AML-193 (cell line): ENCODE measurements at places on chromosomes 7 and 10.
A peak's percentile ranks its signal among the peaks of the same experiment; 100 is the strongest.

- no peak for DNase-seq
Observed at GRCh38 chr7:155372782-155373358, 75.2 kb downstream of the INSIG1 start.

GRCh38 chr10:133318494-133319127, 9.9 kb downstream of the ZNF511 start:
- DNase-seq: peak; percentile 59

- no peak for DNase-seq
Observed at GRCh38 chr7:92872701-92873100, 36.3 kb upstream of the CDK6 start.

DNA sequence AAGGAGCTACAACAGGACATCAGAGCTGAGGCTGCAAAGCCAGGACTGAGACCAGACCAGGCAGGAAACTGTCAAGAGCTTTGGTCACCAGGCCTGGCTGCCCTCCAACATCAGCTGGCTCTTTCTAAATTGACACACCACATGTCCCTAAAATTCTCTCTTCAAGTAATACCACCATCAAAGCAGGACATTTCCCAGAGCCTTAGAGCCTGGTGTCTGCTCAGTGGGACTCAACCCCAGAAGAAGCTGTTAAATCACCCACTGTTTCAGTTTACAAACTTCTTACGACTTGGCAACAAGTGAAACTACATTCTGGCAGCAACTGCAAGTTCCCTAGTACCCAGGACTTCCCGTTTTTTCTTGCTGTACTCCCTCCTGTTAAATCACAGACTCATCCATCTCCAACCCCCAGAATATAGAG, 3.8 kb upstream of the IL6 start:
- peak; percentile 78 for DNase-seq

DNA sequence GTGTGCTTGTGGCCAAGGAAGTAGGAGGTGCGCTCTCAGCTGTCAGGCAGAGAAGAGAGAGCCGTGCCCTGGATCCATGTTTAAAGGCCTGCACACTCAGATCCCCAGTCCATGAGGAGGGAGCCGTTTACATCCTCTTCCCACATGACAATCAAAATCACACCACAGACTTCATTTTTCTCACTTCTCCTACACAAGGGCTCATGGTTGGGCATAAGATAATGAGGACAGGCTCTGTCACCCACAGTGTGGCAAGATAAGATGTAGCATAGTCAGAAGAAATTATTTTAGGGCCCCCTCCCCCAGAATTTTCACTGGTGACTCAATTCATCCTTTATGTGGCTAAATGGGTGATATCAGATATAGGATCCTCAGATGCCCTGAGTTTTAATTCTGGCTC, 35.9 kb upstream of the INHBA start:
- no peak for DNase-seq

DNA sequence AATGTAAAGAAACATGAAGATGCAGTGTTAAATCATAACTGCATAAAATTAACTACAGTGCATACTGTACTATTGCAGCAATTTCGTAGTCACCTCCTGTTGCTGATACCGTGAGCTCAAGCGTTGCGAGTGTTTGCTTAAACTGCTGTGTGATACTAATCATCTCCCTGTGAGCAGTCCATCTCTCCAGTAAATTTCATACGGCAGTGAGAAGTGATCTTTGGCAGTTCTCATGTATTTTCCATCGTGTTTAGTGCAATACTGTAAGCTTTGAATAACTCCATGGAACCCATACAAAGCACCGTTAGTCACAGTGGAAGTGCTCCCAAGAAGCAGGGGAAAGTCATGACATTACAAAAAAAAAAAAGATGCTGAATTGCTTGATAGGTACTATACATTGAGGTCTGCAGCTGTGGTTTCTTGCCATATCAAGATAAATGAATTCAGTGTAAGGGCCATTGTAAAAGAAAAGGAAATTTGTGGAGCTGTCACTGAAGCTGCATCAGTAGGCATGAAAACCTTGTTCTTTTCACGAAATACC, 360.4 kb downstream of the EXOC4 start:
- no peak for DNase-seq

- no peak for DNase-seq
Observed at GRCh38 chr10:50552771-50553535, 70.8 kb downstream of the SGMS1 start.

- peak; percentile 23 for DNase-seq
Observed at GRCh38 chr10:48507933-48508790, 96.7 kb downstream of the ARHGAP22 start.

DNA sequence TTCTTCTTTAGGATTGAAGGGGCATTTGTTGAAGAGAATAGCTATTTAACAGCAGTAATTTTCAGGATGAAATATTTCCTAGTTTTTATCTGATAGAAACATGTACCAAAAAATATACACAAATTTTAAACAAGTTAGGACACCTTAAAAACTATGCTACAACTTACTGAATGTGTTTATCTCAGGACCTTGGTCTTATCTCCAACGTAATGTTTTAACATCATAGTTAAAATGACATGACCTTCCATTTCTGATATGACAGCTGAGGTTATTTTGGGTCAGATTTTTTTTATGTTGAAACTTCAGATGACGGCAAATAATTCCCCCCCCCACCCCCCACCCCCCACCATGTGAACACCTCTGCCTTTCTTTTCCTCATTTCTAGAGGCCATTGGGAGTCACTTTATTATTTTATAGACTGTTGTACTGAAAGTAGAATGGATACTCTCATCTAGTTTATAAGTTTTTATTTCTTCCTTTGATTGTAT, 8.0 kb downstream of the MRLN start:
- no peak for DNase-seq

DNA sequence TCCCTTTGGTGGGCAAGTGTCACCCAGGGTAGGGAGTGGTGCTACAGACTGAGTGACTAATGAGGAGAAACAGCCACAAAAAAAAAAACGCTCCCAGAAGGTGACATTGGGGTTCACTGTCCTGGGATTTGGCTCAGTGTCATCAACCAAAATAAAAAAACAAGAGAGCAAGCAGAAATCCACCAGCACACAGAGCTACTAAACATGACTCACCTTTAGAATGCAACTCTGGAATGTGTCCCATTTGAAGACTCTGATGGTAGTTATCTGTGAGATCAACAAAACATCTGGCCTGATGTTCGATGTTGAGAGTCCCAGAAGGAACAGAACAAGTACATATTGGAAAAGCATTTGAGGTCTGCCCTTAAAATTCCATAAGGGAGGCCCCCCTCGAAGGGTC, 200.3 kb upstream of the LYZL2 start:
- no peak for DNase-seq

- no peak for DNase-seq
Observed at GRCh38 chr10:1003884-1004670, 15.8 kb downstream of the GTPBP4 start.

GRCh38 chr7:93920496-93921182, 896 bp upstream of the GNG11 start:
- DNase-seq: no peak

GRCh38 chr7:103947026-103947655, 42.3 kb downstream of the RELN start:
- no peak for DNase-seq

DNA sequence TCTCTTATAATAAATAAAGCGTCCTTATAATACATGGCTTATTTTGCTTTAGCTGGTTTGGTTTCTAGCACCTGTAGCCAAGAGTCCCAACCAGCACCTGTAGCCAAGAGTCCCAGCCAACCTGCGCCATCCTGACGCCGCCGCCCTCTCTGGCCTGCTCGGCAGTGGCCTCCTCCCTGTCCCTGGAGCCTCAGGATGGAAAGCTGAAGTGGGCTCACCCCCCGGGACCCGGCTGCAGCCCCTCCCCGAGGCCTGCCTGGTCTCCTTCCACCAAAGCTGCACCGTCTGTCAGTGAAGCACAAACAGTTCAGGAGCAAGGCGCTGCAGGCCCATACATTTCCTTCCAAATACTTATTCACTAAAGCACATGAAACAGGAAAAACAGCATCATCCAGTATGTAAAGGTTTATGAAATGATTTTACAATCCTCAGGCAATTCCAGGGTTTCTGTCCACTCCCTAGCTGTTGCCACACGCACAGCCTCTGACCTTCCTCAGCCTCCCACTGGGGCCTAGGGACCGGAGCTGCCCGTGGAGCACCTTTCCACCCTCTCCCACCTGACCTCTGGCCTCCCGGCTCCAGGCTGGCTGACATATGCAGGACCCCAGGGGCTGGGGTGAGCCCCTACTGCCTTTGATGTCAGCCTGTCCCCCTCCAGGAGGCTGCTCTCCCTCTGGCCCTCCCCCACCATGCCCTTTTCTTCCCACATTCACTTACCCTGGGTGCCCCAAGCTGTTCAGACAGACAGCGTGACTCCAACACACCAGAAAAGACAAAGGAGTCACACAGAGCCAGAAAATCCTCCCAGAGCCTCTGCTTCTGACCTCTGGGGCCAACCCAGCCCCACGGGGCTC, 149.6 kb upstream of the PPP2R2D start:
- DNase-seq: no peak

GRCh38 chr10:114322344-114322743, 82.0 kb downstream of the AFAP1L2 start:
- no peak for DNase-seq

- no peak for DNase-seq
Observed at GRCh38 chr7:1548438-1548831, 7.6 kb downstream of the TMEM184A start.

GRCh38 chr10:47183704-47184041, 116.3 kb upstream of the GDF10 start:
- no peak for DNase-seq

DNA sequence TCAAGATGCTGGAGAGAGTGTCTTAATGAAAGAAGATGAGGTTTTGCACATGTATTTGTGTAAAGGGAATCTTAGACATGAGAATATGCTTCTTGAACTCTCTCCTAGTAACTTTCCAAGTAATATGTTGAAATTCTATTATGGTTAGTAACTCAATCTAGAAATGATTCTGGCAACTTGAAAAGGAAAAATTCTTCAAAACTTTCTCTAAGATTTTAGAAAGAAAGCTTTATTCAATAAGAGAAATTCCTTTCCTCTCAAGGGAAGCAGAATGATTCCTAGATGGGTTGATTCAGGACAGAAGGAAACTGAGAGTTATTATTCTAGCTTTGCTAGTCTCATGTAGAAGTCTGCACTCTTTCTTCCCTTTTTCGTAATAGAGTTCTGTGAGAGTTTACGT, 364.3 kb upstream of the PLXDC2 start:
- no peak for DNase-seq

- DNase-seq: no peak
Observed at GRCh38 chr7:10460474-10460873, 513.2 kb upstream of the PHF14 start.

- peak; percentile 29 for DNase-seq
Observed at GRCh38 chr7:102279537-102280400, 6.9 kb upstream of the SH2B2 start.

- DNase-seq: no peak
Observed at GRCh38 chr10:127855591-127855881, 37.2 kb downstream of the CLRN3 start.

GRCh38 chr10:17851611-17852010, 42.5 kb downstream of the MRC1 start:
- peak; percentile 72 for DNase-seq
